ENCODE measurements at places on chromosomes 16 and 17.

DNA sequence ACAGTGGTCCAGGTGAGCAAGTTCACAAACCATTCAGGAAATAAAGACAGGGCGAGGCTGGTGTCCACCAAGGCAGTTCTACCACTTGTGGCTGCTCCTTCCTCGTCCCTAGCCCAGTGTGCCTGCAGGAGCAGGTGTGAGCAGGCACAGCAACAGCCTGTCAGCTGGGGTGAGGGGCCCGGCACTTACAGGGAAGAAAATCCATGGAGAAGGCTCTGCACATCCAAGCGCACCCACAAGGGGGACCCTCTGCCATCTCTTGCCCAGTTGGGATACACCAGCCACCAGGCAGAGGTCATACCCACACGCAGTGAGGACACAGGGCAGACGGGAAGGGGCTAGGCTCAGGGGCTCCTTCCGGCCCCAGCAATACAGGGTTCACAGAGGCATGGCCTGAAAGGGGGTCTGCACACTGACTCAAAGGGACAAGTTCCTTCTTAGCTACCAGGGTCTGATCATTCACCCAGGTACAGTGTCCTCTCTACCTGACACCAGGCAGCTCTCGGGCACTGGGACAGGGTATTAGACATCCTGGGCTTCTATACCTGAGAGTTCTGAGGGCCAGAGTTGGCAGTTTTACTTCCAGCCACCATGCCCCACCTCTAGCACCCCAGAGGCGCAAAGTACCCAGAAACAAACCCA, 27.0 kb downstream of the CDIP1 start:
- no peak for DNase-seq

DNA sequence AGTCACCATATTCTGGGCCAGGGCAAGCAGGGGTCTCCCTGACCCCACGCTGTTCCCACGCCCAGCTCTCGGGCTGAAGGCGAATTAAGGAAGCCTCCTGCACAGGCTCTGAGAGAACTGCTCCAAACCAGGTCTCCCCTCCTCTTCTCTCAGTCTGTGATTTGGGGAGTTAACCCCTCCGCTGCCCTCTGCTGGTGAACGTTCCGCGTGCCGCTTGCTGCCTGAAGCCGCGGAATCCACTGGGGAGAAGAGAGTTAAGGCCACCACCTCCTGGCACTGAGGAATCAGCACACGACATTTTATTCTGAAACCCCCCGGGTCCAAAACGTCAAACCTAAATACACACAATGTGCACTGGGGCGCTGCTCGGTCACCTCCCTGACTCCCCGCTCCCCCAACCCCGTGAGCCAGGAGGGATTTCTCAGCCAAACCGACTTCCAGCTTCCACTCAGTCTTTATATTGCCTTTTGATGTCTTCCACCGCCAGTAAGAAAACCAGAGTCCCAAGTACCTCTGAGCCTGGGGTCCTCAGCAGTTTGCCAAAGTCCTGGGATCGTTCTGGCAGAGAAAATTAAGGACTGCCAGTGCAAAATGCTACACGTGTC, 54.4 kb upstream of the RCVRN start:
- DNase-seq: no peak

DNA sequence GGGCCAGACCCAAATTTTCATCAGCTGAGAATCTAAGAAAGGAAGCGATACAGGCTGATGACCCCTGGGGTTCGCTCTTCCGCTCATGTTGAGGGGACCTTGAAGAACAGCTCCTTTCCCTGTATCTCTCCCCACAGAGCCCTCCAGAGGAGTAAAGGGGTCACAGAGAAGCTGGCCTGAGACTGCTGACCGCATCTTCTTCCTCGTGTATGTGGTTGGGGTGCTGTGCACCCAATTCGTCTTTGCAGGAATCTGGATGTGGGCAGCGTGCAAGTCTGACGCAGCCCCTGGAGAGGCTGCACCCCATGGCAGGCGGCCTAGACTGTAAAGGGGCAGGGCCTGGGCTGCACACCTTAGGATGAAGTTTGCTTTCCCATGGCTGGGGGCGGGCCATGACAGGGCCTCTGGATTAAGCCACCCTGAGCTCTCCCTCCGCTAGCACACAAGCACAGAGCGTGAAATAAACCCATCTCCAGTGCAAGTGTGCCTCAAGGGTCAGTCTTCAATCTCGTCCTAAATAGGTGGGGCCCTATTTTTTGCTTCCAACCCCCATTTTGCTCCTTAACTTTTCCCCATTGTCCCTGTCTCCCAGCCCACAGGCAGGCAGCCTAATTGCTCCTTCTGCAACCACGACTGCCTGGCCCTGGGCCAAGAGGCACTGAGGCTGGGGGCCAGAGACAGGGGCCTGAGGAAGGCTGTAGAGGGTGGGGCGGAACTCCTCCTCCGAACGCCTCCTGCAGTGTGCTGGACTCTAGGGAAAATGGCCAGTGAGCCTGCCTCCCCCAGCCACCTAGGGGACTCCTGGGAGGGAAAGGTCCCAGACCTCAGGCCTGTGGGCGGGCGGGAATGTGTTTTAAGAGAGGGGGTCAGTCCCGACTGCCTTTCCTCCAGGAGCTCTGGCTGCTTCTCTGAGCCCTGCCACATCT, 3.6 kb downstream of the ZACN start:
- no peak for DNase-seq

DNA sequence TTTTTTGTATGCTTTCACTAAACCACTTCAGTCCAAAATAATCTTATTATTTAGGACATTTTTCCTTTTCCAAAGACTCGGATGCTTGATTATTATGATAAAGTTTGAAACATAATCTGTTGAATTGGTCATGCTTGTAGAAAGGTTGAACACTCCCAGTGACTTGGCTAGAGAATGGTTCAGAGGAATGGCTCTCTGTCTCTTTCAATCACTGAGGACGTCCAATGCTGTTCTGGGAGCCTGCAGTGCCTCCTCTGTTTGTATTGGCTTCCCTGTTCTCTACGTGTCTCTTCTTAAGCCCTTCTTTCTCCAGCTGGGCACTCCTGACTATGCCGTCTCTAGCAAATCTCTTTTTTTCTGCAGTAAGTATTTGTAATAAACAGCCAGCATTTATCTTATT, 369.0 kb upstream of the DYNLRB2 start:
- DNase-seq: no peak

GRCh38 chr16:49250689-49251088, 30.9 kb downstream of the CBLN1 start:
- no peak for DNase-seq

DNA sequence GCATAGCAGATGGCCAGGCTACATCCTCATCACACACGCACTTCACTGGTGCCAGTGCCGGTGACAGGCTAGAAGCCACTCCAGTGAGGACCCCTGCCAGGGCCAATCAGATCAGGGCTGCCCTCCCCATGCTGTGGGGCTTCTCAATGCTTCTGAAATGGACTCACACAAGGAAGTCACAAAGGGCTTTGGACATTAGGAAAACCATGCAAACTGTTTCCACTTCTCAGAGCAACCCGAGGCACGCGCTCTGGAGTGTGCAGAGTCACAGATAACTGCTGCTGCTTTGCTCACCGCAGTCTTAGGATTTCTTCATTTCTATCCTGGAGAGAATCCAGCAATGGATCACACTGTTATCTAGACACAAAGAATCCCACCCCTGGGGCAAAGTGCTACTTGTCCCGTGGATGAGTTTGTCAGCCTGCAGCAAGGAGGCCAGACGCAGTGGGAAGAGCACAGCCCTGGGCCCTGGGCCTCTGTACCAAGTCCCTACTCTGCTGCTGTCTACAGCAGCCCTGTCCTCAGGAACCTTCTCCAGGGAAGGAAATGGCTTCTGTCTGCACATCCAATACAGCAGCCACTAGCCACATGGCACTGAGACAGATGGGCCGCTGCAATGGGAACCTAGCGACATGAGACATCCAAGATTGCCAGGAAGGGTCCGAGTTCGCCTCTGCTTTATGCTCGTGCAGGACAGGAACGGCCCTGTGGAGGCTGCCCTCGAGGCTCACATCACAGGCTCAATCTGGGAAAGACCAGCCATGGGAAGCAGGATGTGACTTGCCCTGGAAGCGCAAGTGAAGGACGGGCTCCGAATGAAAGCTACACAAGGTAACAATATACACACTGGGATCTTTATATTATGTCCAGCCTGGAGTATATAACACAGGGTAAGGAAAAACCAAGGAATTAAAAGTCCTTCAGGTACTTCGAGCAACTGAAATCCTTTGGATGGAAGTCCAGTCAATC, 169.3 kb downstream of the ZFHX3 start:
- no peak for DNase-seq

- no peak for DNase-seq
Measured at GRCh38 chr17:38773258-38773657, 20.7 kb downstream of the PSMB3 start.

- DNase-seq: no peak
Measured at GRCh38 chr16:17154981-17155380, 315.8 kb downstream of the XYLT1 start.

DNA sequence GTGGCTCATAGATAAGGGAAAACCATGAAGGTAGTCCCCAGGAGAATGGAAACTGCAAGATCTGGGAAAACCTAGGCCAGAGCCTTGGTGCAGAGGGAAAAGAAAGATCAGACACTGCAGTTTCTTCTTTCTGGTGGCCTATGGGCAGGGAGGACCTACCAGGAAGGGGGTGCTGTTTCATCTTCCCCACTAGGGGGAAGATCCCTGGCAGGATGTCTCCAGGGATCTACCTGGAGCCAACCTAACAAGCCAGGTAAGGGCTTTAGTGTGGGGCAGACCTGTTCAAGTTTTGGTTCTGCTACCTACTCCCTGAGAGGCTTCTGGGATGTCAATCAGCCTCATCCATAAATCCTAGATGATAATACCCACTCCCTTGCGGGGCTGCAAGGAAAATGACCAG, 21.4 kb downstream of the TOM1L2 start:
- DNase-seq: no peak

GRCh38 chr16:7646821-7647500, 314.3 kb downstream of the RBFOX1 start:
- DNase-seq: no peak

DNA sequence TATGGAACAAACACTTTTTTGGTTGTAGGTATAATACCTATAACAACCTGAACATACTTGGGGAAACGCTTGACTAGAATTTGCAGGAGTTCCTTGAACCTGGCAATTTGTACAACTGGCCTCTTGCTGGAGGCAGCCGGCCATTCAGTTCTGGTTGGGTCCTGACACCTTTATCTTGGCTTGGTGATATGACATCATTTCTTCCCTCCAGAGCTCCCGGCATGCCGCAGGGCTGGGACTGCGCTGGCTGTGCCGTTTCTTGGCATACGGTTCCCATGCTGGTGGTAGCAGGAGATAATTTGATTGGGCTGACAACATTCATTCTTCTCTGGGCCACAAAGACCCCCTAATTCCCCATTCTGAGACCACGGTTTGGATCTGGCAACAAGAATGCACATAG, 87.5 kb downstream of the ASIC2 start:
- no peak for DNase-seq

DNA sequence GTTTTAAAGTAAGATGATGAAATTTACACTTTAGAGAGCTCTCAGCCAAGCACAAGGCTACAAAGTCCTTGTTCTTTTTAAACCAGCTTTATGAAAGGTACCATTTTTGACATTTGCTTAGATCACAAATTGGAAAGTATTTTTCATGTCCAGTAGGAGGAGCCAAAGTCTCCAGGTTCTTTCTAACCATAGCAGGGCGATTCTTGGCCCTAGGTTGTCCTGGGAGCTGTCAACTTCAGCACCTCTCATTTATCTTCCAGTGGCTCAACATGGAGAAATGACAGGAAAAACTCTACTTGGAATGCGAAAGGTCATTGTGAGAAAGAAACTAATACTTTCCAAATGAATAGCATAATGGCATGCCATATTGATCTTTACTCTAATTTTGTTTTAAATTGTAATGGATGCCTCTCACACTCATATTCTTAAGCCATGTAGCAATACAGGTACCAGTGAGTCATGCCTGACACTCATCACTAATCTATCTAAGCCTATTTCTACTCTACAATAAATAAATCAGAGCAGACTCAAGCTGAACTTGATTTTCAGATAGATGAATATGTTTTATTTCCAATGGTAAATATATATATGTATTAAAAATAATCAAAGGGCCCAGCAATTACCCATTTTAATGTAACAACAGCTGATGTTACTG, 919.1 kb upstream of the EEF2KMT start:
- no peak for DNase-seq

DNA sequence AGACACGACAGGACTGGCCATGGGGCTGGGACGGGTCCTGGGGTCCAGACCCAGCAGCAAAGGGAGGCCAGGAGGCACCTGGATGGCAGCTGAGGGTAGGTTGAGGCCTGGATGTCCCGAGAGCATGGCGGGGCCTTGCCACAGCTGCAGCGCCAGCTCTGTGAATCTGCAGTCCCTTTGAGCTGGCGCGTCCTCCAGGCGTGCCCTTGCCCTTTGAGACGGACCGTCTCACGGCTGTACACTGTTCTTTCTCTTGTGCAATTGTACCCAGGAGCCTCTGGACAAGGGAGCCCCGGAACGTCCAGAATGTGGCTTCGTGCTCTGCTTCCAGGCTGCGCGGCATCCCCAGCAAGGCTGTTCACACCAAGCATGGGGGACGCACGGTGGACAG, 69.5 kb upstream of the CIBAR2 start:
- DNase-seq: no peak

- DNase-seq: no peak
Measured at GRCh38 chr17:82435601-82436583, 14.7 kb downstream of the CYBC1 start.
